Activated CD8-positive, alpha-beta memory T cell treated with anti-CD3 and anti-CD28 coated beads for 1 hour (primary cell): ENCODE measurements at places on chromosomes 7 and 10.

GRCh38 chr10:17033529-17034260 lies 95.9 kb downstream of the CUBN start:
- DNase-seq = no peak

- no peak for DNase-seq
These were observed 38.2 kb upstream of the FIGNL1 start for GRCh38 chr7:50488379-50488778.

GRCh38 chr10:73117976-73118743 lies 7.9 kb downstream of the NUDT13 start:
- DNase-seq = no peak

DNA sequence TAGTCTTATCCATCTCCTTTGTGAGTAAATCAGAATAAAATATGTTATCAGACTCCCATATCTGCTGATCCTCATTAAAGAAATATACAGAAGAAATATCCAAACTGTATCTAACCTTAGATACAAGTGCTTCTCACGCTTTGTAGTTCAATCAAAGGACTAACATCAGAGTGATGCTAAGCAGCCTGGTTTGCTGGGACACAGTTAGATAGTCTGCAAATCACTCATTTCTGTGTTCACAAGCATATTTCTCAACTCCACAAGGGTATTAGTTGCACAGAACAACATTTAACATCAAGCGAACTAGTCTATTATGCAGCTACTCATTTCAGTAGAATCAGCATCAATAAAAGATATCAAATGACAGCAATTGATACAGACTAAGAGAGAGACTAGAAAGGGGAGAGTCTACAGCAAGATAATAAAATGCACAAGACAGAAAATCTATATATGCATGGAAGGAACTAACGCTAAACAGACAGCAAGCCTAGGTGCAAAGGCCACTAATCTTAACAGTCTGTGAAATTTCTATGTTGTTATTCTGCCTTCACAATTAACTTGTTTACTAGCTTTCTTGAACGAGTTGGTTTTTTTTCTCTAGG lies 30.0 kb downstream of the DNAJC12 start:
- no peak for DNase-seq

- DNase-seq = no peak
These were observed 31.8 kb downstream of the WNT16 start for GRCh38 chr7:121360564-121360963.

DNA sequence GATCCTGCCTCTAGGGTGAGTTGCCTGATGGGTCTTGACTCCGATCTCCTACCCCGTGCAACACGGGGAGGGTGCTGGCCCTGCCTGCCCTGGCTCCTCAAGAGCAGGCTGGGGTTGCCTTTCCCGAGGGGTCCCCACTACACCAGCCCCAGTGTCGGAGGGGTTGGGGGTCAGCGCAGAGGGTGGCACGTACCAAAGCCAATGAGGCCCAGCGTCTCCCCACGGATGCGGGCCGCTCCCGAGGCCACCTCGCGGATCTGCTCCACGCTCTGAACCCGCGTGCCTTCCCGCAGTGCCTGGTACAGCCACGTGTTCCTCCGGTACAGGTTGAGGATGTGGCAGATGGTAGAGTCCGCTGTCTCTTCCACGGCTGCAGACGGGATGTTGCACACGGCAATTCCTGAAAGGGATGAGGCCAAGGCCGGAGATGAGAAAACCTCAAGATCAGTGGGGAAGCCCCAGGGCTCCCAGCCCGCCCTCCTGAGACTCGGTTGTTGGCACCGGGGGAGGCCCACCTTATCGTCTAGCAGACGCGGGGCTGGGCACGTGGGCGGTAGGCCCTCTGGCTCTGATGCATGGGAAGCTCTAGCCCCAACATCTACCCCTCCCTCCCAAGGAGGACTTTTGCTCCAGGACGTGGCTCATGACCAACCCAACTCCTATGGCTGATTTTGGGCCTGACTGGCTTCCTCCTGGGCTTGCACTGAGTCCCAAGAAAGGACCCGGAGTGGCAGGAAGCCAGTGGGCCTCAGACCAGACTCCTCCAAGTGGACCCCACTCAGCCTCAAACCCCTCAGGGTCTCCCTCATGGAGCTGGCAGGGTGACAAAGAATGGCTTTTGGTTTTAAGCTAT lies 56.1 kb downstream of the ZRANB1 start:
- DNase-seq = no peak

DNA sequence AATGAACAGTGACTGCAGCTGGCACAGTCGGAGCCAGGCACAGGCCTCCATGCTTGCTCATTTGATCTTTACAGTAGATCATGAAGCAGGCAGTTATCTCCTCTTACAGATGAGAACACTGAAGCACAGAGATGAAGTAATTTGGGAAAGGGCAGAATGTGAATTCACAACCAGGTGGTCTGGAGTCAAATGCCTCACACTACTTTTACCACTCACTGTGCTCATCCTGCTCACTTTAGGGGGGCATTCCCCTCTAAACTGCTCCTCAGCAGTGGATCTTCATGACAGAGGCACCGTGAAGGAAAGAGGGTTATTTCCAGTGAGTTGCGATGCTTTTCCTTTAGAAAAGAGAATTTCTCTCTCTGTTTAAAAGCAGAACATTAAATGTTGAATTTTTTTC lies 15.1 kb downstream of the SNX10 start:
- DNase-seq = no peak

GRCh38 chr10:132643709-132644526 lies 106.3 kb downstream of the INPP5A start:
- DNase-seq = no peak

DNA sequence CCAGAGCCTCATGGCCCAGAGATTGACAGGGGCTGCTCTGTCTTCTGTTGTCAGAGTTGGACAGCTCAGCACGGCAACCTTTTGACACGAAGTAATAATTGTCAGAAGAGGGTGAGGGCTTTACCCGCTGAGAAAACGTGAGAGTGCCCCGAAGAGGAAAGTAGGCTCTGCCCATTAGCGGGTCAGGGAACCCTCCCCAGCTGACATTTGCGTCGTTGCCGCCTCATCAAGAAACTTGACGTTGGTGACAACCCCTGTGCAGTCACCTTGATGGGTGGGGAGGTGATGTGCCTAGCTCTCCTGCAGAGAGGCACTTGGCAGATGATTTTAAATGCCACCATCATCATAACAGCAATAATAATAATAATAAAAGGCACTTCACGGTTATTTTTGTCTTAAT lies 202.1 kb downstream of the USP6NL start:
- DNase-seq = no peak

- no peak for DNase-seq
These were observed 29.7 kb upstream of the GSDME start for GRCh38 chr7:24786941-24787340.

GRCh38 chr7:143018931-143019330 lies 8.0 kb downstream of the OR9A2 start:
- no peak for DNase-seq

- DNase-seq = no peak
These were observed 105.8 kb downstream of the EXOC4 start for GRCh38 chr7:133358708-133359107.

- DNase-seq = no peak
These were observed 6.5 kb downstream of the AGFG2 start for GRCh38 chr7:100545360-100546128.

GRCh38 chr10:59680199-59680598 lies 29.5 kb downstream of the SLC16A9 start:
- no peak for DNase-seq

- no peak for DNase-seq
These were observed 28.6 kb upstream of the ST7 start for GRCh38 chr7:116924741-116925140.

DNA sequence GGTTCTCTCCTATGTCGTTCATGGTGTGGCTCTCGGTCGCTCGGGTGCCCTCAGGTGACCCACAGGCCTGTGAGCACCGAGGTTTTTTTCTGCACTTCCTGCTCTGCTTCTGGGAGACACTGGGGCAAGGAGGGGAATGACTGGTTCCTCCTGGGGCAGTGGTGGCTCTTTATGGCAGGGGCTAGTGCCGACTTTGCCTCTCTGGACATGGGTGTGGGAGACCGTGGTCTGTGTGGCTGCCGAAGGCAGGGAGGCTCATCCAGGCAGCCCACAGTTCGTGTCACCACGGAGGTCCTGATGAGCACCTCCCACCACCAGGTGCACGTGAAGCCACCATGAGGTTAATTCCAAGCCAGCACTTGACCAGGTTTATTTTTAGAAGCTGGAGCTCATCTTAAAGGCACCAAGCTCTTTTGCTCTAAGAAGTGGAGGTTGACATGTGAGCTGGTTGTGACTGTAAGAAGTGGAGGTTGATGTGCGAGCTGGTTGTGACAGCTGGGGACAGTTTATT lies 24.7 kb upstream of the DPYSL4 start:
- DNase-seq = no peak

- DNase-seq = no peak
These were observed 126.4 kb upstream of the TCF7L2 start for GRCh38 chr10:112823604-112824003.

GRCh38 chr7:134779741-134780065 lies 269 bp downstream of the CALD1 start:
- no peak for DNase-seq

DNA sequence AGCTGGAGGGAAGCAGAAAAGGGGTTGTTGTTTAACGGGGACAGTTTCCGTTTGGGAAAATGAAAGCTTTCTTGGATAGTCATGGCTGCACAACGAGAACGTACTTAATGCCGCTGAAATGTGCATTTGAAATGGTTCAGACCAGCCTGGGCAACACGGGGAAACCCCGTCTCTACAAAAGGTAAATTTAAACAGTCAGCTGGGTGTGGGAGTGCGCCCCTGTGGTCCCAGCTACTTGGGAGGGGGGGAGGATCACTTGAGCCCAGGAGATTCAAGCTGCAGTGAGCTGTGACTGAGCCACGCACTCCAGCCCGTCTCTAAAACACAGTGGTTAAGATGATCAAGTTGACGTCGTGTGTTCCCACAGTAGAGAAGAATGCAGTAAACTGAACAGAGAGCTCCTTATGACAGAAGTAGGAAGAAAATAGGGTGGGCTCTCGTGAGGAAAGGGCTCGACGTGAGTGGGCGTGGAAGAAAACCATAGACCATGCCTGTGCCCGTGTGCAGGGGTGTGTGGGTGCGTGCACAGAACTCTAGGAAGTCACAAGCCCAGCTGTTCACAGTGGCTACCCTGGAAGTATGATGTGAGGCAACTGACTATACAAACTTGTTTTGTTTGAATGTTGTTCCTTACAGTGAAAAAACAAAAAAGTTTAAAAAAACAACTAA lies 4.1 kb upstream of the FUOM start:
- no peak for DNase-seq
